Stimulated activated CD8-positive, alpha-beta memory T cell treated with anti-CD3 and anti-CD28 coated beads, Interleukin-4, amount 100 ng/mL, for 1 hour (primary cell): ENCODE measurements at places on chromosomes 6 and 20.

DNA sequence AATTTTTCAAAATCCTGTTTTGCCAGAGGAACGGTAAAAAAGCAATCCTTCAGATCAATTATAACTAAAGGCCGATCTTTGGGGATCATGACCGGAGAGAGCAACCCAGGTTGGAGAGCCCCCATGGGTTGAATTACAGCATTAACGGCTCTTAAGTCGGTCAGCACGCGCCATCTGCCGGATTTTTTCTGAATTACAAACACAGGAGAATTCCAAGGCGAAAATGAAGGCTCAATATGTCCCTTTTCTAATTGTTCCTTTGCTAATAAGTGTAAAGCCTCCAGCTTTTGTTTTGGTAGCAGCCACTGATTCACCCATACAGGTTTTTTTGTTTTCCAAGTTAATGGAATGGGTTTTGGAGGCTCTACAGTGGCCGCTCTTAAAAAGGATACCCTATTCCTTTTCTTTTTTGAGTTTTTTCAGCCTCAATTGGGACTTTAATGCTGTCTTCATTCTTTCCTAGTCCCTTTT, 16.9 kb upstream of the PTCRA start:
- DNase-seq = peak; percentile 53

- no peak for DNase-seq
Measured at GRCh38 chr6:7960848-7961247, 50.3 kb upstream of the TXNDC5 start.

- DNase-seq = no peak
Measured at GRCh38 chr6:129110690-129111343, 227.9 kb downstream of the LAMA2 start.

DNA sequence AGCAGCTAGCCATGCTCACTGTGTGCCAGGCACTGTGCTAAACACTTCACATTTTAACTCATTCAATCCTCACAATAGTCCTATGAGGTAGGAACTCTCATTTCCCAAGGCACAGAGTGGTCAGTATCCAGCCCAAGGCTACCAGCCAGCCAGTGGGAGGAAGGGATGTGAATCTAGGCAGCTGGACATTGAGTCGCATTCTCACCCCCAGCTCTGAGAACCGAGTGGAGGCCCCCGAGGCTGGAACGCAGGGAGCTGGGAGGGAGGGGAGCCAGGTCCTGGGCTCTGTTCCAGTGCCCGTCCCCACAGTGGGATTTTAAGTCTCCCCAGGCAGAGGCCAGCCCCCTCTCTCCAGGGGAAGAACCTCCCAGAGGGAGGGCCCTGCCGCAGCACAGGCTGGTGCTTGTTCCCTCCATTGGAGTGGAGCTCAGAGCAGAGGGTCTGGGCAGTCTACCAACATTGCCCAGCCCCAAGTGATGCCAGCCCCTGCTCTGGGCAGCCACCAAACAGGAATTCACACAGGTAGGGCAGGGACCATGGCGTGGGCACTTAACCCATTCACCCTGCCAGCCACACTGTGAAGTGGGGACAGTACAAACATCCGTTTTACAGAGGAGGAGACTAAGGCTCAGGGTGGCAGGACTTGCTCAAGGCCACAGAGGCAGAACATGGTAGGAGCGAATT, 131.3 kb downstream of the CEBPB start:
- no peak for DNase-seq
